Stimulated activated CD4-positive, alpha-beta T cell treated with anti-CD3 and anti-CD28 coated beads, Interleukin-15, amount 100 ng/mL, for 1 hour (primary cell): ENCODE measurements at places on chromosomes 2 and 18.

GRCh38 chr2:26185954-26186770 is 13.3 kb downstream of the GAREM2 start:
- DNase-seq, result no peak

DNA sequence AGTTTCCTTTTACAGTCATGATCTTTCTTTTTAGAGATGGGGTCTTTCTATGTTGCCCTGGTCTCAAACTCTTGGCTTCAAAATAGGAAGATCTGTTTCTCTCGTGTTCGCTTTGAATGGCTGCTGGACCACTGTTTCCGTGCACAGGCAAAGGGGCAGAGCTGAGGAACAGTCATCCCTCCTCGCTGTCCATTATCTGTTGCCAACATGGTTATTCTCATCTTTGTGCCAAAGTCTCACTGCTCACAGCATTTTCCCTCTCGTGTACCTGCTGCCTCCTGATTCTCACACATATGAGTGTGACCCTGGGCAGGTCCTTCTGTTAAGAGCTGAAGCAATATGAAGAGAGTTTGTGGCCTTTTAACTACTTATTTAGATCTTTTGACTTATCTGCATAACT is 28.0 kb upstream of the CCNYL1 start:
- no peak for DNase-seq

DNA sequence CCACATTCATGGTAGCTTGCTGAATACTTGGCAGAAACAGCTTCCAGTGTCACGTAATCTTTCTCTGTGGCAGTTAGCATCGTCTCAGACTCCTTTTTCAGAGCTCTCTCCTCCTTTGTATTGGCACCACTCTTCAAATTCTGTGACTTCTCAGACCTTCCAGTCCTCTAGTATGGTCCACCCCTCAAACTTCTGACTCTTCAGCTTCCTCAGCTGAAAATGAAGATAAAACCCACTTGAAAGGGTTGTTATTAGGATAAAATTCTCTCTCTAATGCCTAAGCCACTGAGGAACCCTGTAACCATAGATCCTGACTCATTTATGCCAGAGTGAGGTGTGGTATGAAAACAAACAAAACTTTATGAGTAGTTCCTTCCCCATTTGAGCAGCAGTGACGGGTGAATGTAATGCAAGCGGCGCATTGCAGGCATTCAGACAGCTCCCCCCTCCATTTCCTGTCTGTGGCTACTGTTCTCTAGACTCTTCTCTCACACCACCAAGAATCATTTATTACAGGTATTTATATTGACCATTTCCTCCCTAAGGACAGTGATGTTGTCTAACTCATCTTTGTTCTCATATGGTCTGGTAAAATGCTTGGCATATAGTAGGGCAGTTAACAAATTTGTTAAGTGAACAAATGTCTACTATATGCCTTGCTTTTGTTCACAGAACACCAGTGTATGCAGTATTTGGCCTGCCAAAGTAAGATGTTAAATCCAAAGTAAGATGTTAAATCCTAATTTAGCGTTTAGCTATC is 35.3 kb downstream of the GALNT1 start:
- peak; percentile 28 for DNase-seq

- no peak for DNase-seq
Measured at GRCh38 chr2:105371156-105371555, 27.7 kb downstream of the FHL2 start.

- no peak for DNase-seq
Measured at GRCh38 chr18:3332376-3332775, 70.4 kb downstream of the MYL12B start.

- no peak for DNase-seq
Measured at GRCh38 chr2:2828774-2829368, 497.8 kb upstream of the MYT1L start.

GRCh38 chr2:21263622-21264021 is 139.9 kb downstream of the TDRD15 start:
- DNase-seq, result no peak

DNA sequence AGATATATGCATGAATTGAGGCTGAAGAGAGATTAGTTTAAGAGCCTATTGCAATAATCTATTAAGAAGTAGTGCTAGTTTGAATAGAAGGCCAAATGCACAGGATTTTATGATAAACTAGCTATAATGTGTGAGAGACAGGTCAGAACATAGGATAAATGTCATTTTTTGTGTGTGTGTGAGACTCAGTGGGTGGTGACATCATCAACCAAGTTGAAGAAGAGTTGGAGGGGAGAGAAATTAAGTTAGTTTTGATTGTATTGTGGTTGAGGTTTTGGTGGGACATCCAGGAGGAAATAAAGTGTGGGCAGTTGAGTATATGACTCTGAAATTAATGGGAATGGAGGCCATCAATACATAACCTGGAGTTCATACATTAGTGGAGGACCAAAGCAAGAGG is 320.1 kb upstream of the CWC22 start:
- no peak for DNase-seq

GRCh38 chr18:56522816-56523215 is 115.6 kb downstream of the TXNL1 start:
- DNase-seq, result no peak

DNA sequence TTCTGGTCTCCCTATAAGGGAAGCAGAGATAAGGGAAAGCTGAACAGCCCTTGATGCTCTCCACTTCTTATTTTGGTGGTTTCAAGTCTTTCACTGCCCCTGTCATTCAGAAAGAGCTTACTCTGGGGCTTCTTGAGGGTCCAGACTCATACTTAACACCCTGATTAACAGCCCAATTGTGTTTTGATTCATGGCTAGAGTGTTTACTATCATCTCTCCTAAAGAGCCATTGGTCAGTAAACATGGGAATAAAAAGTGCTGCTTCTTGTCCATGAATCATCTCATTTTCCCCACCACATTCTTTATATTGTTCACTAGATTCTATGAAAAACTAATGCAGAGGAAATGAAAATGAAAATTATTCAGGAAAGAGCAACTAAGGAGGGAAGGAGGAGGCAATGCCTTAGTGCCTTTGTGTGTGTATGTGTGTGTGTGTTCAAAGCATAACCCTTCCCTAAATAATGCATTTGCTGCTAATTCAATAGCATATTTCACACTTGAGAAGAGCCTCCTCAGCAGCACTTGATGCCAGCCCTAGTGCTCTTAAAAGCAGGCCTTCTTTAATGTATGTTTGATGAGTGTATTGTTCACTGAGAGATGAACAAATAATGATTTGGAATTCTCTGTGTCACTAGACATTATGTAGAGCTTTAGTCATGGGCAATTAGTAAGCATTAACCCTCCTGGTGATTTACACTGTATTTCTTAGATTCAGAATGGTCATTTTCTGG is 63.5 kb downstream of the DCC start:
- no peak for DNase-seq

DNA sequence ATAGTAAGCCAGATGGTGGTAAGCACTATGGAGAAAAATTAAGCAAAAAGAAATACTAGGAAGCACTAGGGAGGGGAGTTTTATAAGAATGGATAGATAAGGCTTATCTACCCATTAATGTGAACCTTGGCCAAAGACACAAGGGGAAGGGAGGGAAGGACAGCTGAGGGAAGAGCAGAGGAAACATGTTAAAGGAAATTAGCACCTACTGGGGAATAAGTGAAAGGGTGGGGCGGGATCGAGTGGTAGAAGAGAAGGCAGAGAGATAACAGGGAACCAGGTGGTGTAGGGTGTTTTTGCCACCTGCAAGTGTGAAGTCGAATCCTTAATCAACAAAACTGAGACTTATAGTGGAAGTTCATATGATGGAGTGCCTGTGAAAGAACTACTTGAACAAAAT is 1.7 kb downstream of the UNC80 start:
- DNase-seq, result no peak

DNA sequence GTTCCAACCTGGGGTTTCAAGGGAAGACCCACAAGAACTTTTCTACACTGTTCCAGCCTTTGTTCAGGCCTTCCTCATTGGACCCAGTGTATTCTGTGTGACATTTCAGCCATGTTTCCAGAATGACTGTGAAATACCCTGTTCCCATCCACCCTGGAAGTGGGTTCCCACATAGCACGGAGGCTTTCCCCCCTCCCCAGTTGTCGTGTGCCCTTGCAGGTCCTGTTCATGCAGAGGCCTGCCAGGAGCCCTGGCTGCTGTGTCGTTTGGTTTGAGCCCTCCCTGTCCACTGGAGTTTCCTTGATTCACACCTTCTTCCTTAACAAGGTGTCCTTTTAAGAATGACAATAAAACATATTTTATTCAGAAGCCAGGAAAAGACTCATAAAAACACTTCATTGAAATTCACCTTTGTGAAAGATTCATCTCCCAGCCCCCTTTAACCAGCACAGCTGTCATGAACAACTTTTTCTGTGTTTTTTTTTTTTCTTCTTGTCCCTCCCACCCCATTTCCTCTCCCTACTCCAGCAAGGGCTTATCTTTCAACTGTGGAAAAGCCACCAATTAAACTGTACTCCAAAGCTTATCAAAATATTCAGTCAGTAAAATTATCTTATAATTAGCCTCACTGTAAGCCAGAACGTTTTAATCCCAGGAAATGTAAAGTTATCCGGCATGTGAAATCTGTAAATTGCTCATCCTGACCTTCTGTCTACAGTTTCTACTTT is 106.4 kb downstream of the ACOXL start:
- DNase-seq, result no peak

DNA sequence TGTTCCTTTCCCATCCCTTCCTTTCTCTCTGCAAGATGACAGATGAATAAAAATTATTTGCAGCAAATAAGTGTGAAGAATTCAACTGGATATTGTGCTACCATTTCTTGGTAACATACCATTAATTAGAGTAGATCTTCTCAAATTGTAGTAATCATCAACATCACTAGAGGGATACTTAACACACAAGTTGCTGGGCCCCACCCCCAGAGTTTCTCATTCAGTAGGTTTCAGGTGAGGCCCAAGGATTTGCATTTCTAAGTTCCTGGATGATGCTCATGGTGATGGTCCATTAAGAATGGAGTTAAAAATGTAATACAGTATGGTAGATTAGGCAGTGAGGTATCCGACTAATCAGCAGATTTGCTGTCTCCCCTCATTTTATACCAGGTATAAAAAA is 594.0 kb downstream of the ERBB4 start:
- no peak for DNase-seq

GRCh38 chr2:100518801-100519200 is 44.0 kb upstream of the PDCL3 start:
- DNase-seq, result no peak

GRCh38 chr2:75495862-75496261 is 64.9 kb downstream of the EVA1A start:
- no peak for DNase-seq
